A549 treated with CpdA at 1 μM for 4 hours (cell line): ENCODE measurements at places on chromosomes 1 and 21. TPM values are rescaled to one million over a fixed set of nuclear protein-coding genes. Genes with fewer than 3 reads are reported as not detected.

Gene KCNE1
- total RNA-seq, result not detected in 5 replicates

Gene CAMK2N1
- total RNA-seq, result 35.3 to 46.7 TPM (median 38.9 TPM) in 5 replicates

Gene COL6A1
- total RNA-seq, result 17.3 to 23.5 TPM (median 20.7 TPM) in 5 replicates

Gene RASSF5
- 1.1 to 1.4 TPM (median 1.3 TPM) in 5 replicates for total RNA-seq

Gene C1QC
- not detected in 5 replicates for total RNA-seq

Gene AGBL4
- total RNA-seq, result not detected in 5 replicates

Gene LENEP
- not detected in 5 replicates for total RNA-seq

Gene RGS13
- total RNA-seq, result not detected in 5 replicates

Gene FALEC
- 0.18 to 0.39 TPM in 2 of 5 replicates, not detected in the others for total RNA-seq

Gene CATSPERE
- 0.05 to 0.27 TPM (median 0.09 TPM) in 4 of 5 replicates, not detected in the other for total RNA-seq

Gene CFHR4
- not detected in 5 replicates for total RNA-seq

Gene WDR64
- not detected in 5 replicates for total RNA-seq

Gene F5
- 0.05 to 0.24 TPM (median 0.08 TPM) in 5 replicates for total RNA-seq

Gene RGS8
- not detected in 5 replicates for total RNA-seq

Gene GCSAML
- not detected in 5 replicates for total RNA-seq

Gene PTGS2
- 8.7 to 13.5 TPM (median 12.9 TPM) in 5 replicates for total RNA-seq

Gene SLC1A7
- total RNA-seq, result 0.02 to 0.06 TPM in 2 of 5 replicates, not detected in the others

Gene FCGR3A
- total RNA-seq, result not detected in 5 replicates

Gene ZNF670
- 3.4 to 5.7 TPM (median 3.7 TPM) in 5 replicates for total RNA-seq

Gene TBX19
- total RNA-seq, result 0.49 to 0.96 TPM (median 0.87 TPM) in 5 replicates

Gene S100A1
- total RNA-seq, result 0.55 to 0.96 TPM (median 0.86 TPM) in 4 of 5 replicates, not detected in the other

Gene SLC35A3
- 6.6 to 10.1 TPM (median 7.3 TPM) in 5 replicates for total RNA-seq

Gene SELENBP1
- total RNA-seq, result 5.0 to 7.4 TPM (median 5.6 TPM) in 5 replicates

Gene SLC2A5
- 0.05 to 0.26 TPM (median 0.13 TPM) in 5 replicates for total RNA-seq

Gene FAM177B
- not detected in 5 replicates for total RNA-seq
